ENCODE measurements at places on chromosomes 1 and 21.

- peak; percentile 92 for DNase-seq
These were observed at the start of gene PLEKHO1 for GRCh38 chr1:150149271-150150132. Gene PLEKHO1 (plus strand): TSS chr1:150149916. CDS start chr1:150150258, 342 bp downstream.

DNA sequence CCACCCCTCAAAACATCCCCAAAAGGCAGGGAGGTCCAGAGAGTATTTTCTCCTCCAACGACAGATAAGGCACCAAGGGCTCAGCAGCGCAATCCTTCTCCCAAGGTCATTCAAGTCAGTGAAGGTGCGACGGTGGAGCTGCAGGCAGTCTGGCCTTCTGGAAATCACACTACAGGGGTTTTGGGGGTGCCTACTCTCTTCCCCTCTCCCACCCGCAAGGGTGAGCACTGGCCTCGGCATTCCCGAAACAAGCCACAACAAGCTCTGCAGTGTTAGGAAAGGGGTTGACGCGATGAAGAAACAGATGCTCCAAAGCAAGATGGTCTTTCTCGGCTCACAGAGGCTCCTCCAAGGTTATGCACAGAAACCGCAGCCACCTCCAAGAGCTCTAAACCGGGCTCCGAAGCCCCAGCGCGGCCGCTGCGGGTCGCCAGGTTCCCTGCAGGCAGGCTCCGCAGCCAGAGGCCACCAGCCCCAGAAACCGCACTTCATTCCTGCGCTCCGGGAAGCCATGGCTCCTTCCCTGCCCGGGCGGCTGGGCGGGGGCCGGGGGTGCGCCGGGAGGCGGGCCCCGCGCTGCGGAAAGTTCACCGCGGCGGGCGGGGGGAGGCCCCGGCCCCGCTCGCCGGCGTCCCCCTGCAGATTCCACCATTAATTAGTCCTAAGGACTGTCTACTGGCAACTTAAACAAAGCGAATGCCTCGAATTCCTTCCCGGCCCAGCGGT is 1.1 kb downstream of the LUZP1 start:
- DNase-seq, result peak; percentile 66

DNA sequence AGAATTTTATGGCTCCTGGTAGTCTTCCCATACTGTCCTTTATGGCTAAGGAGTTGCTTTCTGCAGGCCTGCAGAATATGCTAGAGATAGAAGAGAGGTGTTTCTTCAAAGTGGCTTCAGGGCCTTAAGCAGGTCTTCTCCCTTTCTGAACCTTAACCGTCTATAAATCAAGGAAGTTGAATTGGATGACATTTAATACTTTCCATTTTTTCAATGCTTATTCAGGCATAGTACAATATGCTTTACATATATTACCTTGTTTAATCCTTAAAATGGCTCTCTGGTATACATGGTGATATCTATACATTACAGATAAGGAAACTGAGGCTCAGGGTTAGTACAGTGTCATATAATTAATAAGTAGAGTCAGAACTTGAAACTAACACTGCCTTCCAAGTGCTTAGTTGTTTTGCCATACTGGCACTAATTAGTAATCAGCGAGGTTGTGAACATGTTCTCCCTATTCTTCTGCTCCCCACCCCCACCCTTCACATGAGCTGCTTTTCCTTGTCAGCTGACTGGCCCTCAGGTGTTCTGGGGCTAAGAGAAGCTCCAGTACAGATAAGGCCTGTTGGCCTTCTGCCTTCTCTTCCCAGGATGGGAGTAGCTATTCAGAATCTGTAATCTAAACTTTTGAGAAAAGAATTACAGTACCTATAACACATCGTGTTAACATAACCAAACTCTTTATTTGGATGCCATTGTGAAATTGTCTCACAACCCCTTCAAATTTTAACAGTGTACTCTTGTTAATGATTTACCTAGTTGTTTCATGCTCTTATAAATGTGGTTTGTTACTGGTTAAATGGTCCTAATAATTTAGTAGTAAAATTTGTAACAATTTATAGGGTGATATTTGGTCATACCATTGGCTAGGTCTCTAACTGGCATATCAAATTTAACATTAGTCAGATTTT is 13.6 kb downstream of the NFYC start:
- DNase-seq, result no peak

- no peak for DNase-seq
These were observed 193.2 kb downstream of the C1orf94 start for GRCh38 chr1:34369701-34370455.

GRCh38 chr1:6824665-6825368 is 39.6 kb downstream of the CAMTA1 start:
- DNase-seq, result no peak

DNA sequence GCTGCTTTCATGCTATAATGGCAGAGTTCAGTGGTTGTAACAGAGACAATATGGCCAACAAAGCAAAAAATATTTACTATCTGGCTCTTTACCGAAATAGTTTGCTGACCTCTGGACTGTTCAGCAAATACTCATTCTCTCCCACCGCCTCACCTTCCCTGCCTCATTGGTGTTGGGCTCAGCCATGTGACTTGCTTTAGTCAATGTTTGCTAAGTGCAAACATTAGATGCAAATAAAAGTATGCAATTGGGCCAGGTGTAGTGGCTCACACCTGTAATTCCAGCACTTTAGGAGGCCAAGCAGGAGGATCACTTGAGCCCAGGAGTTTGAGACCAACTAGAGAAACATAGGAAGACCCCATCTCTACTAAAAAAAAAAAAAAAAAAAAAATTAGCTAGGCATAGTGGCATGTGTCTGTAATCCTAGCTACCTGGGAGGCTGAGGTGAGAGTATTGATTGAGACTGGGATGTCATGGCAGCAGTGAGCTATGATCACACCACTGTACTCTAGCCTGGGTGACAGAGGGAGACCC is 55.1 kb downstream of the RPL5 start:
- DNase-seq, result no peak

DNA sequence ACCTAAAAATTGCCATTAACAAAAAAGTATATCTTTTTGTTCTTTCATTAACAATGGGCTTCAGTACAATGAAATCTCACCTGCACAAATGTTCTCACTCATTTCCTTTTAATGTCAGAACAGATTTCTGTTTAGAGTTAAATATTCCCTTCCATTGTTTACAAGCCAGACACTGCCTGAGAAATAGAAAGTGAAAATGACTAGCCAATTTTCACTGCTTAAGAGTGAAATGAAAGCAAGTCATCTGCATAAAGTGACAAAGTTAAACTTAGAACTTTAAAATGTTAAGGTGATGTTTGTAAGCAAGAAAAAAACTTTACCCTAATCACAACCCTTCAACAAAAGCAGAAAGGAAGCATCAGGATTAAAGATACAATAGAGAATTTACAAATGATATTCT is 27.5 kb downstream of the COA6 start:
- DNase-seq, result no peak

DNA sequence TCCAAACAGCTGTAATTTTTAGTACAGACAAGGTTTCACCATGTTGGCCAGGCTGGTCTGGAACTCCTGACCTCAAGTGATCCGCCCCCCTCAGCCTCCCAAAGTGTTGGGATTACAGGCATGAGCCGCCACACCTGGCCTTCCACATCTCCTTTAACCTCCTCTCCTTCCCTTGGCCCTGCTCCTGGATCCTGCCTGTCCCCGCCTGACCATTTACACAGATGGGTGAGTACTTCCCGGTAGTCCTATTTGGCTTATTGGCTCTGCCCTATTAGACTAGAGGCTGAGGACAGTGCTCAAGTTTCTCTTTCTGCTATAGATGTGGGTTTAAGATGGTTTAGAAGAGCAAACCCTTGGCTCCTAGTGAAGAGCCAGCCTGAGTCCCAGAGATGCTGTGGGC is 7.1 kb downstream of the PTPN7 start:
- DNase-seq, result no peak

GRCh38 chr21:46203203-46203600 is 18.9 kb upstream of the SPATC1L start:
- DNase-seq, result peak; percentile 37
